Activated B cell treated with CpG ODN at 0.5 μM for 24 hours (primary cell): ENCODE measurements at places on chromosomes 5 and 9.

DNA sequence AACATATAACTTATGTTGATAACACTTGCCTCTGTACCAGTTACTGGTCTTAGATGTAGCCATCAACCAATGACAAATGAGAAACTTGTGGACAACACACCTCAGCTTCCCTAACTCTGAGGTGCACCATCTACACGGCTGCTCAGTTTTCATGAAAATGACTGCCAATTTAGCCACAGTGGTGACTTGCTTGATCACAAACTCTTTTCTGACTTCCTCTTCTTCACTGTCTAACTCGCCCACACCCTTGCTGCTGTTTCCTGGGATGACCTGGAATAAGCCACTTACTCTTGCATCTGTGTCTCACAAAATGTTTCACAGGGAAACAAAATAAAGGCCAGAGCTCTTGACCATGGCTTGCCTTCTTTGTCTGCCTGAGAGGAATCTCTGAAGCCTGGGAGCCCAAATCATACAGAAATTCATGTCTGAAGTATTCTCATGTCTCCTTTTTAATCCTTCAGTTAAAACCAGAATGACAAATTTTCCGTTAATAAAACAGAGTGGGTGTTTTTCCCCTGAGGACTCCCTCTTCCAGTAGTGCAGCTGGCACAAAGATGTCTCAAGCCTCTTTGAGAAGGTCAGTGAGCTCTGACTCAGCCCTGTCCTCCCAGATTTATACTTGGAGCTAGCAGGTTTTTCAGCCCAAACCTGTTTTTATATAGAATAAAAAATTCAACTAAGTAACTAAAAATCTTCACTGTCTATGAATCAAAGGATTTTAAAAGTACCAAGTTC is 126.5 kb upstream of the PAM start:
- no peak for DNase-seq

- no peak for DNase-seq
Observed at GRCh38 chr5:154761046-154761736, 6.0 kb downstream of the LARP1 start.

- no peak for DNase-seq
Observed at GRCh38 chr5:15807871-15808270, 307.9 kb downstream of the FBXL7 start.

- DNase-seq, result no peak
Observed at GRCh38 chr5:173875189-173875588, 13.0 kb upstream of the CPEB4 start.

GRCh38 chr5:150213530-150213929 is 23.7 kb downstream of the SLC6A7 start:
- no peak for DNase-seq

- DNase-seq, result no peak
Observed at GRCh38 chr9:93231121-93231694, 47.3 kb downstream of the WNK2 start.

DNA sequence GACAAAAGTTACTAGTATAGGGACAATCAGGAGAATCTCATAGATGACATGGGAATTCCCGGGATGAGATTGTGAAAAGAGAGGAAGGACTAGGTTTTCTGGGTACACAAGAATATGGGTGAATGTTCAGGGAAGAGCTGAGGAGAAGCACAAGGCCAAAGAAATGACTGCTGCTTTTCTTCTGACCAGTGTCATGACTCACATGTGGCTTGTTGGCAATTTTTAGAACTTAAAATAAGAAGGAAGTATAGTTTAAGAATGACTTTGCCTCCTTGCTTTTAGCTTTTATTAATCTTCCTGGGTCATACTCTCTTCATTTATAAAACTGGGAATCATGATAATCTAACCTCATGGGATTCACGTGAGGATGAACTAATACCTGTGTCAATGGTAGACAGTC is 652.4 kb upstream of the MEF2C start:
- DNase-seq, result no peak

DNA sequence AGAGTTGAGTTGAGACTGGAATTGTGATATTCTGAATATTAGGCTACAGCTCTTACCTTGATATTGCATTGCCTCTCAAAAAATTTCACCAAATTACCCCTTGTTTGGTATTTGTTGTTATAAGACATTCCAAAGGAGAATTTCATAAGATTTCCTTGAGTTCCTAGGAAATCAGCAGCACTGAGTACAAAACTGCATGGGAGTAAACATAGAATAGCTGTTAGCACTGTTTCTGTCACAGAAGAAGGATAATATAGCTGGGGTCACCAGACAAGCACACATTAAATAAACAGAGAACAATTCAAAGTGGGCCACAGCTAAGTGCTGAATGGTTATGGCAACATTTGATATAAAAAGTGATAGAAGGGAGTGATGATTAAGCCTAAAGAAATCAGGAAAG is 724.3 kb downstream of the PRELID2 start:
- DNase-seq, result no peak

DNA sequence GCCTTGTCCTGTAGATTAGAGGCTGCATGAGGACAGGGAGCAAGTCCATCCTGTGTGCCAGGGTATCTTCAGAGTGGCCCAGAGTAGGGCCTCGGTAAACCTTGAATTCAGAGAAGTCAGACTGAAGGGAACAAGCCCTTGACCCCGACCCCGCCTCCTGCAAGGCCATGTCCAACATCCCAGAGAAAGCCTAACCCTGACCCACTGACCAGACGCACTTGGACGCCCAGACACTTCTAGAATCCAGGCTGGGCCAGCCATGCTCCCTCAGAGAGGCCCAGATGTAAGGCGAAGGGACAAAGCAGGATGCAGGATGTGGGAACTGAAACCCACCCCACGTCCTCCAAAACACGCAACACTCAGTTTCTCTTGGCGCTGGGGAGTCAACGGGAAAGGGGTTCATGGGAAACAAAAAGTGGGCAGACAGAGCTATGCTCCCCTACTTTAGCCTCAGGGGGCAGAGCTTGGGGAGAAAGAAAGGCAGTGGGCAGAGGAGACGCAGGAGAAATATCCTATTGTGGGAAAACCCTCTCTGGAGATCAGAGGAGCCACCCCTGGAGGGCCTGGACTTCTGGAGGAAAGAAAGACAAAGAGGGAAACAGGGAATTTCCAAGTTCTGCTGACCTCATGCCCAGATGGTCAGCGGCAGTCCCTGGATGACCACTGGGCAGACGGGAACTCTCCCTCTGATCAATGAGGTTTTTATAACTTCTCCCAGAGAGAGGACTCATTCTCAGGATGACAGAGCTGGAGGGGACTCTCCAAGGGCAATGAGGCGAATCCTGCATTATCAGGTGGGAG is 13.0 kb downstream of the TNIP1 start:
- no peak for DNase-seq

DNA sequence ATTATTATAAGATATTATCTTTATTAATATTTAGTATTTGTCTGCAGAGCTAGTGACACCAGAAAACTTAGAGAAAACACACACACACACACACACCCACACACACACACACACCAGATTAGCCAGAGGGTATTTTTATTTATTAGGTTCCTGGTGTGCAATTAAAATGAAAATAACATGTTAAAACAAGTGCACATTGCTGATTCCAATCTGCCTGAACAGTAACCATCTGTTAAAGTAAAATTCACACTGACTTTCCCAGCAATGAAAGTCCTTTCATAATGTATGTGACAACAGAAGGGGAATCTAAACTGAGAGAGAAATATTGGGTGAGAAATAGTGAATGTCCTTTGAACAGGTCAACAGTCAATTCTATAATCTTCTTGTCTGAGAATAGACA is 2323.5 kb upstream of the ACO1 start:
- no peak for DNase-seq

DNA sequence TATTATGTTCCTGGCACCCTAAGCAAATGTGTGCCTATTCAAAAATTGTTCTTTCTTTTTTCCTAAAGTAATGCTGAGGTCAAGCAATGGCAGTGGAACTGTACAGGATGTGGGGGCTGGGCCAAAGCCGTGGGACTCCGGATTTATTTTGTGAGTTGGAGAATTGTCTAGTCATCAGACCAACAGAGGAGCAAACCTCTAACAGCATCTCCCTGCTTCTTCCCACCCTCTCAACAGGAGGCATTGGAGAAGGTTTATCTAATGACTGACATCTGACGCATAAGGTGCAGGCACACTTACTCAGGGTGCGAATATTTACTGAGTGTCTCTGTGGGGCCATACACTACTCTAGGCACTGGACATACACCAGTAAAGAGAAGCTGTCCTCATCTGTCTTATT is 38.6 kb downstream of the MARCHF11 start:
- no peak for DNase-seq

DNA sequence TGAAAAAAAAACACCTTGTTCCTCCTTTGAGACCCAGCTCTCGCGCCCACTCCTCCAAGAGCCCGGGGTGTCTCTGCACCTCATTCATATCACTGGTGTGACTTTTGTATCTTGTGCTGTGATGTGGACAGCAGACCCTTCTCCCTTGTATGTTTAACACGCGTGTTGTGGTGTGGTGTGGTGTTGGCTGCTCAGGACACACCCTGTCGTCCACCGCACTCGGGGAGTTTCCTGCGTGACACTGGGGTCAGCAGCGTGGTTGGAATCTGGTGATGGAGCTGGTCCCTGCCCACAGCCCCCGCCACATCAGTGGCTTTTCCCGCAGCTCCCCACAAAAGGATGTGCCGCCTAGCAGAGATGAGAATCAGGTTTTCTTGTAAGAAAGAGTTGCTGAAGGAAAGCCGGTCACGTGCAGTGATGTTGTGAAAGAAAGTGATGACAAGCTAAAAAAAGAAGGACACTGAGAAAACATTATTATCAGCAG is 61.5 kb downstream of the TENT4A start:
- DNase-seq, result no peak

DNA sequence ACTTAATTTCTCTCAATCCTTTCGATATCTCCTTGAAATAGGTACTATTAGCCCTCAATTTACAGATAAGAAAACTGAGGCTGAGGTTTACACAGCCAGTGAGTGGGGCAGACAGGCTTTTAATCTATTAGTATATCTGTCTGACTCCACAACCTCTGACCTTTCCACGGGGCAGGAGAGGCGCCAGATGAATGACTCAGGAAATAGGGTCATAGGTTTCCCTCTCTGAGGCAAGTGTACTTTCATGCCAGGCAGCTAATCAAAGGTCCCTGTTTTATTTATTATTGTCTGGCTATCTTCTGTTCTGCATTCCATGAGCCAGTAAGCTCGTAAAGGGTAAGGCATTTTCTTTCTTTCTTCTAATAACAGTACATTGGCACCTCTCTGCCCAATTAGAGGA is 79.6 kb upstream of the KLF4 start:
- DNase-seq, result no peak

GRCh38 chr9:133519693-133520092 is 5.1 kb downstream of the MYMK start:
- no peak for DNase-seq

DNA sequence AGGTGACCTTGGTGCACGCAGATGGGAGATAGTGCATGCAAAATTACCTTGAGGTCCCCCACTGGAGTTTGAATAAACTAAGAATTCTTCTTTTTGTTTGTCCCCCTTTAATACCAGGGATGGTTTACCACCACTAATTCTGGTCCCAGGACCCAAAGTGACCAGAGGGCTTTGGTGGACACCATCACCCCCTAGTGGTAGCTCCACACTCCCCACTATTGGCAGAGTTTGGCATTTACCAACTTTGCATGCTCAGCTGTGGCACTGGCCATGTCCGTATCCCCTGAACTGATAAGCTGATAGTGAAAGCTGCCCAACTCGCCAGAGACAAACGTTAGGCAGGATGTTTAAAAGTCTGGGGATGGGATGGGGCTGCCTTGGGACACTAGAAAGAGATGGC is 3.3 kb downstream of the ASTN2 start:
- no peak for DNase-seq

DNA sequence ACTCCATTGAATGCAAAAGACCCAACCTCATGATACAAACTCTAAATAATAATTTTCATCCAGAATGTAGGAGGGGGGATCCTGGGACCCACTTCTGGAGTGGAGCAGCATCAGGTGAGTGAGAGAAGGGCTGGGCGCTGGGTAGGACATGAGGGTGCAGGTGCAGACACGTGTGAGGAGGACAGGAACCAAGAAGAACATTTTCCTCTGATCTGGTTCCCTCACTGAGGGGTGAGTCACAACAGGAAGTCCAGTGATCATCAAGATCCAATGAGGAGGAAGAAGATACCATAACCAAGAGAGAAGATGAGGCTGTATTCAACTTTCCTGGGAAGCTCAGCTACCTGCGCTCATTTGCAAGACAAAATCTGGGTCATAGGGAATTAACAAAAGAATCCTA is 57.4 kb downstream of the SFXN1 start:
- no peak for DNase-seq

DNA sequence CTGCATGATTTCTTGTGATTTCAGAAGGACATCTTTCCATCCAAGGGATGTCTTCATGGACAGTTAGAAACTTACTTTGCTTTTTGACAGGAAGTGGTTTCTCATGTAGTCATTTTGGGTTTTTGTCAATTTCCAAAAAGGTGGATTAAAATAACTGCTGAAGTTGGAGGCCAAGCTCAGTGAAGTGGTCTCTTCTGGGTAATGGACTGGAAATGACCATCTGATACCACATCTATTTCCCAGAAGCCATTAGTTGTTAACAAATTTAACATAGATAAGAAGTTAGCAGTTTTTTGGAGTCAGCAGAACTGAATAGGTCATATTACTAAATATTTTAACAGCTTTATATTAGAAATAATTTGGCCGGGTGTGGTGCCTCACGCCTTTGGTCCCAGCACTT is 86.2 kb upstream of the MYO10 start:
- no peak for DNase-seq

DNA sequence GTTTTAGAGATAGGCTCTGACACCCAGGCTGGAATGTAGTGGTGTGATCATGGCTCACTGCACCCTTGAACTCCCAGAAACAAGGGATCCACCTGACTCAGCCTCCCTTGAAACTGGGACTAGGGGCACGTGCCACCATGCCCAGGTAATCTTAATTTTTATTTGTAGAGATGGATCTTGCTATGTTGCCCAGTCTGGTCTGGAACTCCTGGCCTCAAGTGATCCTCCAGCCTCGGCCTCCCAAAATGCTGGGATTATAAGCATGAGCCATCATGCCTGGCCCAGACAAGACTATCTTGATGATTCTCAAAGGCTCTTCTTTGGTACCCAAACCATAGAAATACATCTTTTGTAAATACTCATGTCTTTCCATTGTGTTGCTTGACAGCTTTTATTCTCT is 10.8 kb downstream of the OSMR start:
- no peak for DNase-seq

GRCh38 chr9:74953235-74953751 is 581 bp upstream of the C9orf40 start:
- DNase-seq, result no peak

GRCh38 chr9:37030611-37030939 is 3.5 kb downstream of the PAX5 start:
- no peak for DNase-seq
